CD14-positive monocyte (primary cell): ENCODE measurements at places on chromosomes 7 and 10.

DNA sequence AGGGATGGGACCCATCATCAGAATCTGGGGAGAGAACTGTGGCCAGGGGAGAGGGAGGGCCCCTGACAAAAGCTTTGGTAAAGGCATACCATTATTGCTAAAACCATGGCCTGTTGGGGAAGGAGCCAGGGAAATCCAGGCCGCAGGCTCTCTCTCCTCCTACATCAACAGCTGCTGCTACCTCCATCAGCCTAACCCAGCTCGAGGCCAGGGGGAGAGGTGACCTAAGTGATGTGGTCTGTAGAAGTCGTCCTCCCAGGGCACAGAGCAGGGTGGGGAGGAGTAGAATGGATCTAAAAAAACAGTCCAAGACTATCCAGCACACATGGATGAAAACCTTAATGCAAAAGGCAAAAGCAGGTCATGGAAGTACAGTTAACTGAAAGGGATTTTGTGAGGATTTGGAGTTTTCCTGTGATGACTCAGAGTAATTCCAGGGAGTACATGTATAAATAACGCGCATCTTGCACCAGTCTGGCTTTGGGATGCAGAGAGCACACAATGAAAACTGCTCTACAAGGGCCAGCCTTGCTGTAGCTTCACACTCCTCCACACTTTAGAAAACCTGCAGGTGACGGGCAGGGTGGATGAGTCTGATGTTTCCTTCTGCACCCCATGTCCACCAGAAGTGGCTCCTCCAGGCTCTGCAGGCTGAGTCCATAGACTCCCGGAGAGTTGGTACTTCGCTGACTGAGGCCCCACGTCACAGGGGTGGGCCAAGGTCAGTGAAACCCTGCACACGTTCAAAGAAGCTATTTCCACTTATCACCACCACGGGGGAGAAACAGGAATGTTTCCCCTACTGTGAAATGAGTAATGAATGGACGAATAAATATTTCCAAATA, 38.5 kb upstream of the MSMB start:
- no peak for DNase-seq

DNA sequence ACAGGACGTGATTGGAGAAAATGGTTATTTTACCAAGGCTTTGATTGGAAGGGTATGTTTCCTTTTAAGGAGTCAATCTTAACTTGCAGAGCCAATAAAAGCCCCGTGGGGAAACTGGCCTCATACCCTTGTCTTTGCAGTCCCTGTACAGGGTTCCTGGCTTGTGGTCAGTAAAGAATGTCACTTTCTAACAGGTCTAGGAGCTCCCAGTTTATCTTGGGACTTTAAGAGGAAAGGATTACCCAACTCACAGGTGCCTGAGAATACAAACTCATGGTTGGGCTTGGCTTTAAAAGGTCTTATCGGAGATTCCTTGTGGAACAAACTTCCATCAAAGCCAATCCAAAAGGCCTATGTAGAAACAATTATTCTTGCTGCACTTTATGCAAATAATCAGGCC, 221.8 kb downstream of the PHF14 start:
- DNase-seq = no peak

DNA sequence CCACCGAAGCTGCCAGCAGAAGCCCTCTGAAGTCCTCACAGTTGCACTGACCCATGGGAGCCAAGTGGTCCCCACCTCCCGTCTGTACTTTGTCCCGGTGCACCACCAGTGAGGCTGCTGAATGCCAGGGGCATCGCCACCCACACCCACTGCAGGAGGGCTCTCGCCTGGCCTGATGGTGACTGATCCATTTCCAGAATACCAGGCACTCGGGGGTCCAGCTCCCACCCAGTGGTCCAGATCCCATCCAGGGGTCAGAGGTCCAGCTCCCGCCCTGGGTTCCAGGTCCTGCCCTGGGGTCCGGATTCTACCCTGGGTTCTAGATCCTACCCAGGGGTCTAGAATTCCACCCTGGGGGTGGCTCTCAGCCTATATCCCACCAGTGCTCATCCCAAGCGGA, 9.1 kb upstream of the JAKMIP3 start:
- no peak for DNase-seq

GRCh38 chr7:54664235-54665228, 94.5 kb downstream of the SEC61G start:
- no peak for DNase-seq
